Cerebellar nuclear complex (tissue), 1 donor: ENCODE measurements at places on chromosomes 4 and X.

DNA sequence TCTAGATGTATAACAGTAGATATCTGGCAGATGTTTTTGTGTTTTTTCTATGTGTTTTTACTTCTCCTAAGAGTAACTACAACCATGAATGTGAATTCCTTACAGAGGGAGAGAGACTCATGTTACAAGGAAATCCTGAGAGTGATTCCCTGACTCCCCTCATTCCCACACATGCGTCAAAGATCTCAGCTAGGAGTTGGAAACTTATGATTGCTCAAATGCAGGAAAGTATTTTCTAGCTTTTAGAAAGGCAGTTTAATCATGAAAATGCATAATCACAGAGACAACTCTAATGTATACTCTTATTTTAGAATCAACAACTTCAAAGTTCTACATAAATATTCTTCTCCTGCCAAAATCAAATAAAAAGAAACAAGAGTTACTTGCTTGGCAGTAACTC lies 121.8 kb downstream of the PDE5A start:
- DNase-seq, result no peak

GRCh38 chr4:75566911-75567310 lies 11.0 kb downstream of the ODAPH start:
- no peak for DNase-seq

DNA sequence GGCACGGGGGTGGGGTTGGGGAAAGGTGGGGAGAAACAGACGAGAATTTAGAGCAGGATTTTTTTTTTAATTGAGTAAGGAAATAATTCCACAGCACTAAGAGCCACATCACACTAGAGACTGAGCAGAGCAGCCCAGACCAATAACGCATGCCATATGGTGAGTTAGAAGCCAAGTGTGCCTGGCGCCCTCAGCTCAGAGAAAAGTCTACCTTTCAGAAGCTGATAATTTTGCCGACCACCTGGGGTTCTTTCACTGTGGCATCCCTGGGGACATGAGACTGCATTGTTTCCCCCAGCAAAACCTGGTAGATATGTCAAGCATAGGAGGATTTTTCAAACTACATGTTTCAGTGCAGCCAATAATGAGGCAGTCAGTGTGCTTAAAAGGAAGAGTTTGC lies 516.8 kb downstream of the SMARCA1 start:
- DNase-seq, result no peak

- DNase-seq, result no peak
These were observed 33.8 kb upstream of the MAMLD1 start for GRCh38 chrX:150329282-150329681.

GRCh38 chrX:9687899-9688298 lies 77.7 kb downstream of the GPR143 start:
- DNase-seq, result no peak

DNA sequence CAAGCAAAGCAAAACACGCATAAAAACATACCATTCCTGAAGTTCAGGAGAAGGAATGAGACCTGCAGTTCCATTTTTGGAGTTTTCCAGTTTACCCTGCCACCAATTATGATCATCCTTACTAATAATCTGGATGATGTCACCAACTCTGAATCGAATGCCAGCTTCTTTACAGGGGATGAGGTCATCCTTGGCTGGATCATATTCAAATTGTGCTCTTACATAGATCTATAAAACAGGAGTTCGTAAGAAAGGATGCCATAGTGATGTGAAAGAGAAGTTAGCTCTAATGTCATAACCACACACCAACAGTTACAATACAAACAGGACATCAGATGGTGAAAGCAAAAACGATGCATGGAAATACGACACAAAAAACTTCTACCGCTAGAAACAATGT lies 106.5 kb downstream of the NYX start:
- no peak for DNase-seq
